Liver (tissue), 10 donors: ENCODE measurements at places on chromosomes 2 and 18. TPM values are rescaled to one million over a fixed set of nuclear protein-coding genes. Genes with fewer than 3 reads are reported as not detected.

- DNase-seq = no peak
Measured at GRCh38 chr2:208937521-208937920, 486.3 kb upstream of the MAP2 start.

DNA sequence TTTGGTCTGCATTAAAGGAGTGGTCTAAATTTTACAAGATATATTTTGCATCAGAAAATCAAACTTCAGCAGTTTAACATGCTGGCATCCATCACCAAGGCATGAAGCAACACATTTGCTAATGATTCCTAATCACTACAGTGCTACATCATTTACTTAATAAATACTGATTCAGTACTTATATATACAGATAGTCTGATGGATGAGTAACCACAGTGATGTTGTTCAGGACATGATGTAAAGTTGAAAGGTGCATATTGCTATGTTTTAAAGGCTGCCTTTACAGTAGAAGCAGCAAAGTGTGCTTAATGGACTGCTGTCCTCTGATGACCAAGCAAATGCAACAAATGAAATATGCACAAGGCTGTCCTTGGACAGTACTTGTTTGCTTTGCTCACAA is 11.1 kb downstream of the SUPT7L start:
- no peak for DNase-seq

DNA sequence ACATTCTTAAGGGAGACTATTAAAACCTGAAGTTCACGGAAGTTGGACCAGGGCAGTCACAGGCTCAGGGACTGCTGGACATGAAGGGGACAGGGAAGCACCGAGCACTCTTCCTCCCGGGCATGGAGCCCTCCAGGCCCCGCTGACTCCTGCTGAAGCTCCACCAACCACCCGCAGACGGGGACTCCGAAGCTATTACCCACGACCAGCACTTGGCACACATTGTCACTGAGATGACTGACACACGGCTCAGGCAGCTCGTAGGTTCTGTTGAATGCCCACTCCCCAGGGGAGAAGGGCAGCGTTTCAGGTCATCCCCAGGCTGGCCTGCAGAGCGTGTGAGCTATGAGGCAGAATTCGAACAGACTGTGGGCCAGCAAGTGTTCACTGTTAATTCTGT is 234.8 kb downstream of the NDUFA10 start:
- DNase-seq = no peak

DNA sequence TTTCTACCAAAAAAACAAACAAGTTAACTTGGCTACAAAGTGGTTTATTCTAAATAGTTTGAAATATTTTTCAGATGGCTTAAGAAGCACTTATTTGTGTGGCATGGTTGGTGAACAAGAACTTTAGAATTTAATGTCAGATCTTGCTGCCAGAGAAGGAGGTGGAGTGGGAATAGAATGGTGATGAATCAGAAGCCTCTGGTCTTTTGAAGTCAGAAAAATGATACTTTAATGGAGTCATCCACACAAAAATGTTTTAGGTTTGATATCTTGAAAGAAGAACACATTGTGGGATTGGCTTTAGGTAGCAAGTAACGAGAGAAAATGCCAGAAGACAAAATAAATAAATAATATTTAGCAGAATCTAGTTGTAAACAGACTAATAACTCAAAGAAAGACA is 243.1 kb upstream of the FANCL start:
- no peak for DNase-seq

DNA sequence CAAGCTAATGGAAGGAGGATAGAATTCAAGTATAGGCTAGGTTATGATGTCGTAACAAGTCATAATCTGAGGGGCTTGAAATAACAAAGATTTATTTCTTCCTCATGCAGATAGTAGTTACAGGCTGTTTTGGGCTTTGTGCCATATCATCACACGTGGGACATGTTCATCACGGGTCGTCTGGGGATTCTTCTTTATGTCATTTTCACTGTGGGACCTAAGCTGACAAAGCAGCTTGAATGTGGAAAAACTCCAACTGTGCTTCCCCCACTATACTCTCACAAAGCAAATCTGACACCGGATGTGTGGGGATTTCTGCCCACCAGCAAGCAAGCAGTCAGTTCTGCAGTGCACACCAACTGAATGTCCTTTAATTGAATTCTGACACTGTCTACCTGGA is 124.8 kb downstream of the LTBP1 start:
- DNase-seq = no peak

DNA sequence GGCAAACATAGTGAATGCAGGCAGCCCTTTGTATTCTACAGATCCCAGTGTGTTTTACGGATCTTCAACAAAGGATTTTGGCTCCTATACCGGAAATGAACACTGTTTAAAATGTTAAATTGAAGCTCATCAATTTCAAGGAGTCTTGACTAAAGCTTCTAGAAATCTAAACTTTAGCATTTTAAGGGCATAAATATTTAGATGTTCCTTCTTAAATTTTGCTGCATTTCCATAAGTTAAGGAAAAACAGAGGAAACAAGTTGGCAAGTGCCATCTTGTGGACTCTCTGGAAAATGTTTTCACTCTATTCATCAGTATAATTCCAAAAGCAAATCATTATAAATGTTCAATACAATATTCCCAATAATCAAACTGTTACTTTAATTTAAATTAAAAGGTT is 19.6 kb downstream of the CHN1 start:
- DNase-seq = no peak

DNA sequence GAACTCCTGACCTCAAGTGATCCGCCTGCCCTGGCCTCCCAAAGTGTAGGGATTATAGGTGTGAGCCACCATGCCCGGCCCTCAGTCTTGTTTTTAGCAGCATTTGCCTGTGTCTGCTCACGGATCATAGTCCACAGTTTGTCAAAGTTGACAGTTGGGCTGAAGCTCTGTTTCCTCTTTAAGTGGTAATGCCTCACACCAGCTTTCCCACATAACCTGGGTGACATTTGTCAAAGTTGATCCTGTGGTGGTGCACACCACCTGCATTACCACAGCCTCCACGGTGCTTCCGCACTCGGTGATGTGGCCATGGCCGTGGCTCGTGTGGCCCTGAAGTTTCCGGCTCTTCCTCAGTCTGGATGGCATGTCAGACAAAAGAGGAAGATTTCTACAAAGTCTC is 27.1 kb downstream of the RAB31 start:
- DNase-seq = no peak

DNA sequence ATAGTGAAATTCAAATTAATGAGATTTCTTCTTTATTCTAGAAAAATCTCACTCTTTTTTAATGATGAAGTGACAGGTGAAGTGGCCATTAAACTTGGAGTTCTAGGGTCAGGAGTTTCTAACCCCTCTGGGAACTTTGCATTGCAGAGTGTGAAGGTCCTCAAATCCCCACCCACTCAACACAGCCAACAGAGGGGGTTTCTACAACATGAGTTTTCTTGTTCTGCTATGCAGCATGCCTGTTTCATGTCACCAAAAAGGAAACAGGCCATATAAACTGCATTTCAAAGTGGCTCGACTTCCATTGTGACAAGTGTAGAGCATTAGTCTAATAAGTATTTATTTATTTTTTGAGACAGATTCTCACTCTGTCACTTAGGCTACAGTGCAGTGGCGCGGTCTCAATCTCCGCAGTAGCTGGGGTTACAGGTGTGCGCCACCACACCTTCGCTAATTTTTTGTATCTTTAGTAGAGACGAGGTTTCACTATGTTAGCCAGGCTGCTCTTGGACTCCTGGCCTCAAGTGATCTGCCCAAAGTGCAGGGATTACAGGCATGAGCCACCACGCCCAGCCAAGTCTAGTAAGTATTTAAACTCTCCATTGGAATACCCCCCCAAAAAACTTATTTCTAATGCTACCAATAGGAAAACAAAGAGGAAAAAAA is 146.1 kb upstream of the ZFP36L2 start:
- DNase-seq = no peak

GRCh38 chr18:29874519-29875098 is 1167.9 kb downstream of the DSC3 start:
- no peak for DNase-seq

DNA sequence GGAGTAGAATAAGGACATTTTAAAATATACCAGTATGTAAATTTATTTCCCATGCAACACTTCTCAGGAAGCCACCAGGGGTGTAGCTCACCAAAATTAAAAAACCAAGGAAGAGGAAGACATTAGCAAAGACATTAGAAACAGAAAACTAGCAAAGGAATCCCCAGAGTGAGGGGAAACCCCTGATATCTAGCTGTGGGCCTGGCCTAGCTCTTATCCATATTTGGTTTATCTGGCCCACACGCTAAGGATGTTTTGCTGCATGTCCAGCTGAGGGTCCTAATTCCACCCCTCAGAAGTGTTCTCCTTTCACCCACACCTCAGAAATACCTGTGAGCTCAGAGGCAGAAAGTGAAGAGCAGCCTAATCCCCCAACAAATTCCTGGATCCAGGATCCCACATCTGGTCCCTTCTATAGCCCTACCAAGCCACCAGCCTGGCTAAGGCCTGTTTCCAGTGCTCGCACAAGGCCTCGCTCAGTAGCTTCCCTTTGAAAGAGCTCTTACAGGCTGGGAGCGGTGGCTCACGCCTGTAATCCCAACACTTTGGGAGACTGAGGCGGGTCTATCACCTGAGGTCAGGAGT is 17.4 kb downstream of the OSBPL1A start:
- DNase-seq = no peak

DNA sequence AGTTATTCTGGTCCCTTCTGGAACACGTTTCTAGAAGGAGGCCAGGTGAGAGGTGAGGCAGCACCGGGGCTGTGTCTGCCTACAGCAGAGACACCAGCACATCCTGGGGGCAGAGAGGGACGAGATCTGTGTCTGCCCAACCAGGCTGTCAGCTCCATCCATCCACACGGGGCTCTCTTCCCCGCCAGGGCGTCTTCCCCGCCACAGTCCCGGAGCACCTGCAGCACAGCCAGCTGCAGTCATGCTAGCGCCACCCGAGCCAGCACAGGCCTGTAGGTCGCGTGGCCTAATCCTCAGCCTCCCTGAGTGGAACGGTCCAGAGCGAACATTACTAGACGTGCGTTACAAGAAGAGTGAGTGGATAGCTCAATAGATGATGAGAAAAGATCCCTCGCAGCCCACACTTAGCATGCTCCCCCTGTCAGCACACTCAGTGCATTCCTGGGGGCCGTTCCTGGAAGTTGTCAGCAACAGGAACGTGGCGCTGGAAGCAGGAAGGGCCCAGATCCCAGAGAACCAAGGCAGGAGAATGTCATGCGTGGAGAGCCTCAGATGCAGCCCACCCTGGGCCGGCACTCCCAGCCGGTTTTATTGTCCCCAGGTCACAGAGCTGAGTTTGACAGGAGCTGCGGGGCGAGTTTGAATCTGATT is 179.0 kb downstream of the TWIST2 start:
- DNase-seq = no peak

- DNase-seq = no peak
Measured at GRCh38 chr2:105903051-105903674, 158.5 kb downstream of the NCK2 start.

DNA sequence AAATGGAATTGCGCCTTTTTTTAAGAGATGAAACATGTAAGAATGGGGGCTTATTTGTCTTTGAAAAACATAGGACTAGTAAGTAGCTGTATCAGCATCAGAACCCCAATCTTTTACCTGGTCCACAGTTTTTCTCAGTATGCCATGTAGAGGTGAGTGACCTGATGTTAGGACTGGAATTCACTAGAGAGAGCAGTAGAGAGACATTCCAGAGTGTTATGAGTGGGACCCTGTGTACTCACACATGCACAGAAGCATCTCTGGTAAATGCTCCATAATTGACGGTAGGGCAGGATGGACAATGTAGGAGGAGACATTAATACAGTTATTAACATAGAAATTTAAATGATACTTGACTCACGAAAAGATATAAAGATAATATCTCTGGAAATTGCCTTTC is 1.4 kb upstream of the GALNT13 start:
- no peak for DNase-seq

GRCh38 chr18:22670914-22671313 is 253.2 kb upstream of the CTAGE1 start:
- no peak for DNase-seq

DNA sequence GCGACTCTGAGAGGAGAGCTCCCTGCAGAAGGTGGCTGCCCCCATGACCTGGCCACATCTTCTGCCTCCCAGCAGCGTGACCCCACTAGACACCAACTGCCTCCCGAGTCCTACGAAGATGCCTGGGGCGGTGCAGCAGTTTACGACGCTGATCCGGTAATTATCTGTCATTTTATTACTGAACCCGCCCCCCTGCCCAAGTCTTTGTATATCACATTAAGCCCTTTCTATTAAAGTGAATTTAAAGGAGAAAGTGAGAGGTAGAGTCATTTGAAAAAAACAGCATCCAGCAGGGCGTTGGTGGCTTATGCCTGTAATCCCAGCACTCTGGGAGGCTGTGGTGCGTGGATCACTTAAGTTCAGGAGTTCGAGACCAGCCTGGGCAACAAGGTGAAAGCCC is 33.4 kb downstream of the ABCG8 start:
- DNase-seq = no peak

- no peak for DNase-seq
Measured at GRCh38 chr2:195651046-195651445, 6.0 kb upstream of the SLC39A10 start.

DNA sequence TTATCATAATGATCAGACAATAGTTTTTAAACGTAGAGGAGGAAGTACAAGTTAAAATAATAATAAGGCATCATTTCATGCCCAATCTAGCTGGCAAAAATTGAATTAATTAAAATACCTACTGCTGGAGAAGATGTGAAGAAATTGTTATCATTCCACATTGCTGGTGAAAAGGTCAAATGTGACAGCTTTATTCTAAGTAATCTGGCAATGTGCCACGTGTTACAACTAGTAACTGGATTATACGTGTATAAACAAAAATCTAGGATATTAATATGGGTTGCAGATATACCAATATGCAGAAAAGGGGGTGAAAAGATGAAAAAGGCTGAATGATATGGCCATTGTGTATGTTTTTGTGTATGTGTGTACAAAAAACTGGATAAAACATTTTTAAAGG is 32.4 kb downstream of the SMAD2 start:
- DNase-seq = no peak

GRCh38 chr2:67322353-67323001 is 74.7 kb upstream of the ETAA1 start:
- no peak for DNase-seq

DNA sequence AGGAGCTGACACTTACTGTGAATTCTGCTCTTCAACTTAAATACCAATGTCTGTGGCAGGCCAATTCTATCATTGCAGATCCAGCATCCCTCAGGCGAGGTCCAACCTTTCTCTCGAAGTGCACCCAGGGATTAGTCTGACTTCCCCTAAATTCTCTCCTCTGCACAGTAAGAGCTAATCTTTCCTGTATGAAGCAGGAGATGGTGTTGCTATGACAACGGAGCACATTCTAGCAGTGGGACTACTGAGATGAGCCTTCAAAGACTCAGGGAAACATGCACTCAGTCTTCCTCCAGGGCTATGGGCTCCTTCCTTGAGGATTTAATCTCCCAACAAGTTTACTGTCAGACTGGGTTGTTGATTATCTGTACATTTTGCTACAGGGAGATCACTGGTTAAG is 176.3 kb downstream of the NOL4 start:
- no peak for DNase-seq

GRCh38 chr2:127576433-127577207 is 41.1 kb downstream of the MYO7B start:
- peak; percentile 28 for DNase-seq

The CHST10 gene
- total RNA-seq = 1.5 TPM

The ARMC9 gene
- 2.2 TPM for total RNA-seq

The CREG2 gene
- 0.05 TPM for total RNA-seq

The CYP27A1 gene
- total RNA-seq = 112 TPM

The TFCP2L1 gene
- total RNA-seq = 1.5 TPM

The ADNP2 gene
- total RNA-seq = 9.2 TPM

The CD8B2 gene
- 0.05 TPM for total RNA-seq

The L3MBTL4 gene
- total RNA-seq = 15.0 TPM

The SERPINB13 gene
- not detected for total RNA-seq

The SAG gene
- total RNA-seq = not detected
